GM12864 (cell line): ENCODE measurements at places on chromosomes 7 and 10.

DNA sequence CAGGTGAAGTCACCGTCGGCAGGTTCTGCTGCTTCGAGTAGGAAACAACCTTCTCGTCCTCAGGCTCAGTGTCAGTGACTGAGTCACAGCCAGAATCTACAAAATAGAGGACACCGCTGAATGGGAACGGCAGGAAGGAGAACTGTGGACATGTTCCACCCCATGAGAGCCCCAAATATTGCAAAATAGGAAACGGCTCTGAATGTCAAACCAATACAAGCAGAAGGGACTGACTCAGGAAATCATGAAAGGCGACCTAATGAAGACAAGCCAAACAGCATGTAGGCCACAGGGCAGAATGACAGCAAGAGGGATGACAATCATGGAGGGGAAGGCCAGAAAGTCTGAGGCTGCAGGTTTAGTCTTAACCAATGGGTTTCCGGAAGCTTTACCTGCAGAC is 63.5 kb downstream of the PIK3AP1 start:
- no peak for DNase-seq

DNA sequence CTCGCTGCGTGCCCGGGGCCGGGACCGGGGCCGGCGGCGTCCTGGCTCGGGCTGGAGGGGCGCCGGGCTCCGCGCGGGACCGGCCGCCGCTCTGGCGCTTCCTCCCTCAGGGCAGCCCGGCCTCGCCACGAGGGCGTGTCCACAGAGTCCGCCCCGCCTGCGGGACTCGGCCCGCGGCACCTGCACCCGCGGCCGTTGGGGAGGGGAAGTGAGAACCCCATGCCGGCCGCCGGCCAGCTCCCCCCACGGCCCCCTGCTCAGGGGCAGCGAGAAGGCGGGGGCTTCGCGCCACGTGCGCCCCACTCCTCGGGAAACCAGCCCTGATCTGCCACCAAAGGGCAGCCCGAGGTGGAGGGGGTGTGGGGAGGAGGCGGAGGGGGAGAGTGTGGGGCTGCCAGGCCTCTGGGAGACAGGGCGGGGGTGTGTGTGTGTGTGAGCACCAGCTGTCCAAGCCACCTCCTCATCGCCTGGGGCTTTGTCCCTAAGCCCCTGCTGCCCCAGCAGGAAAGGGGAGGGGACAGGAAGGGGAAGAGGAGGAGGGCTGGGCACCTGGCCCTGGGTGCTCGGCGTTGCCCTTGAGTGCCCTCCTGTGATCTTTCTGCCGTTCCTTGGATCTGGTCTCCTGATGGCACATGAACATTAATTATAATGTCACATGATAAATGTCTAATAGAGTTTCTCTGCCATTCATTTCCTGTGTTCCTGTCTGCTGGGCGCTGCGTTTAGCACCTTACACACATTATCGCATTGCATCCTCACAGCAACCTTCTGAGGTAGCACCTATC is at the start of gene PIK3AP1:
TSS of gene PIK3AP1 (minus strand) at position 93 of the 785 bp plus-strand sequence. CDS start 120 bp downstream, outside the sequence.
- DNase-seq = no peak

- DNase-seq = no peak
Observed at GRCh38 chr10:1188558-1189135, 132.5 kb downstream of the WDR37 start.

- DNase-seq = no peak
Observed at GRCh38 chr10:4947039-4947634, 16.1 kb upstream of the AKR1C1 start.

DNA sequence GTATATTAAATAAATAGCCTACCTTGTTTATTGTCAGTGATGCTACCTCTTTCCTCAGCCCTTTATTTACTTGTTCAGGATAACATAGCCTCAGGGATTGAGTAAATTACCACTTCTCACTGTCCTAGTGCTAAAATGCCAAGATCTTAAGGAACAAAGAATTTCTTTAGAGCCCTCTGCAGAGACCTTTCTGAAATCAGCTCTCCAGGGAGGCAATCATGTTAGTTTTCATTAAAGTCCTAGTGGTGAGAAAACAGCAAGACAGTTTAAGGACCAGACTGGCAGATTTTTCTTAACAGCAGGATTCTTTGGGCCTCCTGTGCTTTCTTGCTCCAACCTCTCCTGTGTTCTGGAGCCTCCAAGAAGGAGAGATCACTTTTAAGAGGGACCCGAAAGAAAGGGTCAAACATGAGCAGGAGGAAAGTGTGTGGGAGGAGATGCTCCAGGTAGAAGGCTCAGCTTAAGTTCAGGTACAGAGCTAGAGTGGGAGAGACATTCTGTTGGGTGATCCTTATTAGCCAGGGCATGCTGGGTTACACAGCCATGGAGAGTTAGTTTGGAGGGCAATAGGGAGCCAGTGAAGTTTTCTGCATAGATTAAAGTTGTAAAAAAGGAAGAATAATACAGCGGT is 1.2 kb upstream of the PLCE1 start:
- DNase-seq = no peak

DNA sequence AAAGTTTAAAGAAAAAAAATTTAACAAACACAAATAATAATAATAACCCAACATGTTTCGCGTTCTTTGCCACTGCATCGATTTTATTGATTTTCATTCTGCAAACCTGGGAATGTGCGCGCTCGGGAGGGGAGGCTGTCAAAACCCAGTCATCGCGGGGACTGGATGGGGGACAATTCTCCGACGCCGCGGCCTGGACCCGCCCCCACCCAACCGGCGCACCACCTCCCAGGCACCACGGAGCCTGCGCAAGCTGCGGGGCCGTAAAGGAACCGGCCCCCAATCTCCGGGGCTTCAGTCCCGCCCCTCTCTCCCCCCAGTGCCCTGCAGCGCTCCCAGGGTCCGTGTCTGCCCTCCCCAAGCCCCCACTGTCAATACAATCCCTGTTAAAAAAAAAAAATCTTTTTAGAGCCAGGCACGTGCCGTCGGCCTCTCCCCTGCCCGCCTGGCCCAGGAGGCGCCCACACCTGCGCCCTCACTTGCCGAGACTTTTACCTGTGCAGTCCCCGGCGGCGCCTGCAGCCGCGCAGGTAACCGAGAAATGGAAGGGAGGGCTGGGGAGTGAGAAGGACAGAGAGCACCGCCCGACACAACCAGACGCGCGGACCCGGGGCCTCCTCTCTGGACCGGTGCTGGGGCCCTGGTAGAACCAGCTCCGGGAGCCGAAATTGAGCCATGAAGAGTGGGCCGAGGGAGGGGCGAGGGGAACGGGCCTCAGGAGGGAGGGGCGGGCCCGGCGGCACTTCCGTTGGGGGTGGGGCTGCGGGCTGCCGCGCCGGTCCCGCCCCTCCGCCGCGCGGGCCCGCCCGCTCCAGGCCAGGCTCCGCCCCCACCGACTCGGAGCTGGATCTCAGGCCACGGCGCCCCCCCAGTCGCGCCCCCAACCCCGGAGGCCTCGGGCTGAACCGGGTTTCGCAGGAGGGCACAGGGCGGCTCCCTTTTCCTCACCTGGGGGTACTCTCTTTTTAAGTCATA is 7.6 kb upstream of the ZNF503 start:
- no peak for DNase-seq

DNA sequence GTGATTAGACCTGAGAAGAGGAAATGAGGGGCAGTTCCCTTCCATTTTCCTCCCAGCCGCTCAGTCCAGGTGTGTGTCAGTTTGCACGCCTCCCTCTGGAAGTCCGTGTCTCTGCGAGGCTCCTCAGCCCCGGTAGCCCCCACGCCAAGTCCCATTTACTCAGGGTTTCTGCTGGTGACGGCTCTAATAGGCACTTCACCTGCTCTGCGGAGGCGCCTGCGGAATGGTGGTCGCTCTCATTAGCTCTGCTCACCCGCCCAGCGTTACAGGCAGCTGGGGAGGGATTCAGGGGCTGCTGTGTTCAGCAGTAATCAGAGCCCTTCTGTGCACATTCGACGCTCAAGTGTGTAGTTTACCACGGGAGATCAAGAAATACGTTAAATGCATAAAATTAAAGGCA is 179.9 kb downstream of the MGMT start:
- DNase-seq = no peak

GRCh38 chr7:141701489-141702046 is 398 bp downstream of the DENND11 start:
- peak; percentile 21 for DNase-seq

GRCh38 chr10:93064874-93065660 is 4.5 kb downstream of the CYP26C1 start:
- no peak for DNase-seq

DNA sequence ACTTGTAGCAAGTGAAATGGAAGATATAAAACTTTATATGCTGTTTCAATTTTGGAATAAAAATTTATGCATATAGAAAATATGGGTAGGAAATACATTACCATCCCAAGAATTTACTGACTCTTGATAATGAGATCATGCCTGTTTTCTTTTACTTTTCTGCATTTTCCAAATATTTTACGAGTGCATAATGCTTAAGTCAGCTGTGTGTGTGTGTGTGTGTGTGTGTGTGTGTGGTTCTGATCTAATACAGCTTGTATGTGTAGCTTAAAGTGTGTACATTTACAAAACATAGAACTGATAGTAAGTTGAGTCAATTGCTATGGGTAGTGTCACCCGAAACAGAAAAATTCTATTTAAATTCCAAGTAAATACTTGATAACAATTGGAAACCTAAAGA is 315.9 kb upstream of the LRRN3 start:
- DNase-seq = no peak

DNA sequence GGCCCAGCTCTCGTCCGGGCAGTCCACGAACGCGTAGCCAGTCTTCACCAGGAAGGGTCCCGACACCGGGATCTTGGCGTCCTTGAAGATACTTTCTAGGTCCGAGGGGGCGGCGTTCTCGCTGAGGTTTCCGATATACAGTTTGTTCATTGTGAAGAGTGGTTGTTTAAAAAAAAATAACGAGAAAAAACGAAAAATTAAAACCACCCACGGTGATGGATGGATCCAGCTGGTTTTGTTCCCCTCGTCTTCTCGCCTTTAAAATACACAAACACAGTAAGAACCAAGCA is 385 bp downstream of the IGF2BP3 start:
- DNase-seq = no peak

DNA sequence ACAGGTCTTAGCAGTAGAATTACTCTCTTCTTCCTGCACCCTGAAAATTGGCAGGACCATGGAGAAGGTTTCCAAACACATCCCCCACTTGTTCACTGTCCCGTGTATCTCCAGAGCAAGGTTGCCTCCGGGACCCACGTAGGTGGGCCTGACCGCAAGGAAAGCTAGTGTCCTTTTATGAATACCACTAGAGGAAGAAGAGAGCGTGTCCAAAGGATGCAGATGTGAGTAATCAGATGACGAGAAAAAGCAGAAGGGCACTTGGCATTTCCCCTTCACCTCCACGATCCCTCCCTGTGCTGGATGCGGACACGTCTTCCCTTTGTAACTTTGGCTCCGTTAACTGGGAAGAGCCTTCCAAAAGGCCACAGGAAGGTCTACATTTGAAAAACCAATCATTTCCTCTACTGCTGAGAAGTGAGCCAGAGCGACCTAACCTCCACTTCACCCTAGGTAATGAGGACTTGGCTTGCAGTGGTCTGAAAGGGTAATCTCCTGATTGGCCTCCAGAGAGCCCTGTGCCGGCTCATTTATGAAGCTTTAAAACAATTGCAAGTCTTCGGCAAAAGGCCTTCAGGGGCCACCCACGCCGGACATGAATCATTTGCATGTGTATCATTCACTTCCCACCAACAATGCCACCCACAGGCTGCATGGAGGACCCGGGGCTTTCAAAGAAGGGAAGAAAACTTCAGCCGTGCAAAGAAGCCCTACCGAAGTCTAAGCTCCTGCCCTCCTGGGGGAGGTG is 55.4 kb downstream of the LYZL1 start:
- DNase-seq = no peak

- DNase-seq = no peak
Observed at GRCh38 chr7:128119036-128119435, 87.8 kb upstream of the LRRC4 start.

DNA sequence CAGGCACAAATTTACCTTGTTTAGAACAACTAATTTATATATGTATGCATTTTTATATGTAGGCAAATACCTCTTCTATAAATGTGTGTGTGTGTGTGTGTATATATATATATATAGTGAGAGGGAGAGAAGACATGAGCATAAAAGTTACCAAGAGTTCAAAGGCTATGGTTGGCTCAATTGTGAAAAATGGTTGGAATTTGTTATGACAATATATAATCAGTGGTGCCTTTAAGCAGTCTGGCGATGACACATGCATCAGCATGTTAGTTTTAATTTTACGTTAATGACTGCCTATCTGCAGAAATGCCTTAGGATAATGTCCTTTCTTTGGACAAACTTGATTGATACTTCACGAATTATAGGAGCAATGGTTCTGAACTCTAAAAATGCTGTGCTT is 980.8 kb upstream of the LRRTM3 start:
- DNase-seq = no peak

- no peak for DNase-seq
Observed at GRCh38 chr10:121369616-121370015, 228.6 kb downstream of the FGFR2 start.

DNA sequence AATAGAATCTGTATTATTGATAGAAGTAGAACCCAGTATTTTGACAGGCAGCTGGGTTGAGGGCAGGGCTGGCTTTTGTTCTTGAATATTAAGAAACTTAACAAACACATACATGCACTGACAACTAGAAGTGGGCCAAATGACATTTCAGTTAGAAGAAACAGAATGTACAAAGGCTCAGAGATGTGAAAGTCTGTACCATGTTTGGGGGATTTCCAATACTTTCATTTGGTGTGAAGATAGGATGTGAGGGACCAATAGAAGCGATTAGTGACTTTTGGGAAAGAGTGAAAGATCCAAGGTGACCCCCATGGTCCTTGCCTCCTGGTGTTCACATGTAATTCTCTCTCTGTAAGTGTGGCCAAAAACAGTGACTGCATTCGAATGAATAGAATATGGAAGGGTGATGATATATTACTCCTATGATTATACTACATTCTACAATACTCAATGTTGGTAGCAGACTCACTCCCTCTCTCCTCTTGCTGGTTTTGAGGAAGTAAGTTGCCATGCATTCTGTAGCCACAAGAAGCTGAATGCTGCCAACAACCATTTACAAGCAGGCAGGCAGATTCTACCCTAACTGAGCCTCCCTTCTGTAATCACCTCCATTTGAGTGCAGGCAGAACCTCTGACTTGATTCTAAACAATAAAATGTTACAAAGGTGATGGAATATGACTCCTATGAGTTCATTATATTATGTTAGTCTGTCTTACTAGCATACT is 151.4 kb downstream of the TMEM168 start:
- no peak for DNase-seq

DNA sequence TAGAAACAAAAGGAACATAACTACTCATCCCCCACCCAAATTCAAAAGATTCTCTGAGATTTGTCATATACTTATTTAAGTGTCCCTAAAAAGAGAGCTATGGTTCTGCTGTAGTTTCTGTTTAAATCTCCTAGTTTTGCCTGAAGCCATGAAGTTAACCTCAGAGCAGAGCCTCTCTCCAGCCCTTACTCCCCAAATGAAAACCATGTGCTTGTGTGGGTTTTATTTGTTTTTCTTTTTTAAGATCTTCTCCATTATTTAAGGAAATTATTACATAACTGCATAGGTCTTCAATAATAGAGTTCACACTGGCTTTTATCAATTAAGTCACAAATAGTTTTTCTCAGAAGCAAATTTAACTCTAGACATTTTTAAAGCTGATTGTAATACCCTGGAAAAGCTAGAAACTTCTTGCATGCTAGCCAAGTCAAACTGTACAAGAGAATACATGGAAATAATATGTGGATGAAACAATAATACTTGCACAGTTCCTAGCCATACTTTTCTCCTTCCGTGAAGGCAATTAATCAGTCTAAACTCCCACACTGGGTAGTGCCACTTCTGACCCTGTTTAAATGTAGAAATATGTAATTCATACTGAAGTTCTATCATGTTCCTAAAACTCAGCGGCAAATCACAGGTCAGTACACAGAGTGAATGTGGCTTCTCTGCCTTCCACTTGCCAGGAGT is 579.7 kb downstream of the SUGCT start:
- DNase-seq = no peak

GRCh38 chr7:107860279-107860961 is 30.6 kb upstream of the DLD start:
- DNase-seq = no peak
